ENCODE measurements at places on chromosomes 1 and 21. TPM values are rescaled to one million over a fixed set of nuclear protein-coding genes. Genes with fewer than 3 reads are reported as not detected.

The FAAH gene
- 19.7 TPM for total RNA-seq

The FAM78B gene
- 4.5 TPM for total RNA-seq

DNA sequence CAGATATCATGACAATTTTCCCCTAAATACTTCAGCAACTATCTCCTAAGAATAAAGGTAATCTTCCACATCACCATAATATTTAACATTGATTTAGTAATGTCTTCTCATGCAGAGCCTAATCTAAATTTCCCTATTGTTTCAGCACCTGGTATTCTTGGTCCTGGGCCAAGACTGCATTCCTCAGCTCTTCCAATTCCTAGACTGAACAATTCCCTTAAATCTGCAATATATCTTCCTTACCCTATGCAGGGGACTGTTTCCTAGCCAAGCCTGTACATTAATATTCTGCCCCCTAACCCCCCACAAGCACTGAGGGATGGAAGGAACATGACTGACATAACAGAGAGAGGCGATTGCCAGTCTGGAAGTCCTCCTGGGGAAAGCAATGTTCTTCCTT is 28.7 kb upstream of the DISP1 start:
- DNase-seq = peak; percentile 72

- DNase-seq = no peak
Observed at GRCh38 chr21:33157303-33157702, 72.4 kb upstream of the IFNAR2 start.

GRCh38 chr1:54014009-54014629 is 3.9 kb downstream of the LDLRAD1 start:
- DNase-seq = no peak

The CYP4X1 gene
- 26.2 TPM for total RNA-seq

DNA sequence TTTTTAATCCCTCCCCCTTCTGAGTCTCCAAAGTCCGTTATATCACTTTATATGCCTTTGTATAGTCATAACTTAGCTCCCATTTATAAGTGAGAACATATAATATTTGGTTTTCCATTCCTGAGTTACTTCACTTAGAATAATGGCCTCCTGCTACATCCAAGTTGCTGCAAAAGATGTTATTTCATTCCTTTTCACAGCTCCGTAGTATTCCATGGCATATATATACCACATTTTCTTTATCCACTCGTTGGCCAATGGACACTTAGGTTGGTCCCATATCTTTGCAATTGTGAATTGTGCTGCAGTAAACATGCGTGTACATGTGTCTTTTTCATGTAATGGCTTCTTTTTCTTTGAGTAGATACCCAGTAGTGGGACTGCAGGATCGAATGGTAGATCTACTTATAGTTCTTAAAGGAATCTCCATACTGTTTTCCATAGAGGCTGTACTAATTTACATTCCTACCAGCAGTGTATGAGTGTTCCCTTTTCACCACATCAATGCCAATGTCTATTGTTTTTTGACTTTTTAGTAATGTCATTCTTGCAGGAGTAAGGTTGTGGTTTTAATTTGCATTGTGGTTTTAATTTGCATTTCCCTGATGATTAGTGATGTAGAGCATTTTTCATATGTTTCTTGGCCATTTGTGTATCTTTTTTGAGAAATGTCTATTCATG is 12.3 kb downstream of the MAN1C1 start:
- DNase-seq = no peak

DNA sequence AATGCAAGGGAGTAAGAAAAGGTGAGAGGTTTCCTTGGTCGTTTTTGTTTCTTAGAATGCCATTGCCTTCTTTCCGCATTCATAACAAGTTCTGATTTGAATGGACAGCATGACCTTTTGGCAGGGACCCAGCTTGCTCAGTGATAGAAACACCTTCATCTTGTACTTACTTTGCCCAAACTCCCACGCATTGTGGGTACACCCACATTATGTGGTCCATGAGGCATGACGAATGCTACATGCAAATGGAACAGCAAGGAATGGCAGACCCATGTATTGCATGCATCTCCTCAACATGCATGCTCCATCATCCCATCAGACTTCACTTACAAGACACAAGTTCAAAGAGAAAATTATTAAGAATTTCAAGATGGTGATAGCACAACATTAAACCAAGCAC is 102.8 kb downstream of the CDC7 start:
- DNase-seq = no peak

The TFF2 gene
- total RNA-seq = not detected

DNA sequence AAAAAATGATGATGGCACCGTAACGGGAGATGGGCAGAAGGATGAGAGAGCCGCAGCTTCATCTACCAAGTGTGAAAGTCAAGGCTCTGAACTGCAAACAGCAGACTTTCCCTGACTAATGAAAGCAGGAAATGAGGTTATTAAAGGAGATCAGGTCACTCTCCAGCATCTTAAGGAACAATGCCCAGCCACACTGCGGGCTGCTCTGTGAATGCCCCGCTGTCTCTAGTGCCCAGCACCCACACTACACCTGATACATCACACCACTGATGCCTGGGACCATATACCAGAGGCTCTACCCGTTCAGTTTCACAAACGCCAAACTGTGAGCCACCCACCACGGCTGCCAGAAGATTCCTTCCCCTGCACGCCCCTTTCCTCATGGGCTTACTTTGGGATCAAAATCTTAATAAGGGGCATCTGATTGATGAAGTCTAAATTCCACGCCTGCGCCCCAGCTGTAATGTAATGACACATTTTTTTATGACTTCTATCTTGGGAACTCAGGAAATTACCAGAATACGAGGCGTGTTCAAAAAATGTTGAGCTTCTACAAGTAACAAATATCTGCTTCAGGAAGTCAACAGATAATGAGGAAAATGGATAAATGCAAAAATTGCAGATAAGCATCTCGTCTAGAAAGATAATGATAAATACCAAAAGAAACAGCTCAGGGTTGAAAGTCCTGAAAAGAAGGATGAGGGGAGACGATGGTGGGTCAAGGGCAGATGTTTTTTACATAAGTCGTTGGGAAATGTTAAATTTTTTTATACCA is 72.0 kb downstream of the MIS18A start:
- no peak for DNase-seq

GRCh38 chr1:202965422-202965821 is 1.6 kb downstream of the CYB5R1 start:
- DNase-seq = no peak

- DNase-seq = no peak
Observed at GRCh38 chr21:27257226-27257625, 290.3 kb upstream of the ADAMTS5 start.

The SLAMF9 gene
- total RNA-seq = not detected

DNA sequence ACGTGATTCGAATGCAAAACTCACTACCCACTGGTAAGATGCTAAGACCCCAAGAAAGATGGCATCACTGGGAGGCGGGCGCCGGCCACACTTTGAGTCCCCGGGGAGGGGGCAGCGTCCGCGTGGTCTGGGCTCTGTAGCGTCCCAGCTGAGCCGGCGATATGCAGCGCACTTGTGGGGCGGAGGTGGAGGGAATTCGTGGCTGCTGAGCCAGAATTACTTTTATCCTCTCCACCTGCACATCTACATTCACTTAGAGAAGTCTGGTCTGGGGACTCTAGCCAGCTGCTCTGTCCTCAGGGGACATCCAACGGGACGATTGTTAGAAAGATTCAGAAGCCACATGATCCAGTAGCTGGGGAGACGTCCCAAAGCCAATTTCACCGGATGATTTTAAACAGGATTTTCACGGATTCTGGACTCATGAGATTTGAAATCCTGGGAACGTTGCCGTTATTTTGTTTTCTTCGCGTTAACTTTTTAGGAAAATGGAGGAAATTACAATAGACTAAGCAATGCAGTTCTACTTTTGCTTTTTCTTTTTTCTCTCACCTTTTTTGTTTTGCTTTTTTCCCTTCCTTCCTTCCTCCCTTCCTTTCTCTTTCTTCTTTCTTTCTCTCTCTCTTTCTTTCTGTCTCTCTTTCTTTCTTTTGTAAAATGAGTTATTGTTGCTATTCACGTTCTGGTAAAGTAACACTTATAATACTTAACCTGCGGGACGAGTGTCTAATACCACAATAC is 1.3 kb downstream of the JAM2 start:
- peak; percentile 87 for DNase-seq

The NEK7 gene
- 95.1 TPM for total RNA-seq

DNA sequence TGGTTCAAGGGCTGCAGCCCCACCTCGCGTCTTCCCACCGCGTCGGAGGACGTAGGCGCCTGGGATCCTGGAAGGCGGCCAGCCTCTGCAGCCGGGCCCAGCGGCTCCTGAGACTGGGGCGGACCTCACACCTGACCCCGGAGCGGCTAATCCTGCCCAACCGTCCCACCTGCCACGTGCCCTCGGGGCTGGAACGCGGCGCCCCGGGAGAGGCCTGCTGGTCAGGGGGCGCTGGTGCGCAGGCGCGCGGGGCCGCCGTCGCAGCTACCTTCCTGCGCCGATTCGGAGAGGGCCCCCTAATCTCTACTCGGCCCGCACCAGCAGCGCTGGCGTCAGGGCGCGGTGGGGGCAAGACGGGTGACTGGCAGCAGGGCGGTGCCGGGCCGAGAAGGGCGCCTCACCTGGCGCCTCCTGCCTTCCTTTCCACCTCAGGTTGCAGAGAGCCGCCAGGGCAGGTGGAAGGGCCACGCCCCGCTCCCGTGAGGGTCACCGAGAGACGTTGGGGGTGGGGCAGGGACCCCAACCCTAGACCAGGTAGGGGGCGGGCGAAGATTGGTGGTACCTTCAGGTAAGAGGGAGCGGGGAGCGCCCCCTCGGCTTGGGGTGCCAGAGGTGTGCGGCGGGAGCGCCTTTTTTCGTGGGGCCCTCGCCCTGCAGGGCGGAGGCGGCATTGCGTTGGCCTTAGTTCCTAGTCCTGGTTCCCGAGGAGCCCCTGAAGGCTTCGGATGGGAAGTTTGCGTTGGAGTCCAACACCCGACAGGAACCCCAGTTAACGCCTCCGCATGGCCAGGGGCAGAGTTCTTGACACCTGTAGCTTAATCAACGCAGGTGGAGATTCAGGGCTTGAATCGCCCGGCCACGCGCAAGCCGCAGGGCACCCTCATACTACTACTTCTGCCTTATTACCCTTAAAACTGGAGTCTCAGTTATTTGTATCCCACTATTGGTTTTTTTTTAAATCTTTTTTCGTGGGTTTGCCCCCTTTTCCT is at the start of gene TDRD5:
Gene TDRD5, plus strand, starts transcription at position 241 of the 989 bp plus-strand sequence. CDS start 784 bp downstream, outside the sequence.
- peak; percentile 51 for DNase-seq

The CA6 gene
- total RNA-seq = not detected

The ZNF697 gene
- total RNA-seq = 15.5 TPM

DNA sequence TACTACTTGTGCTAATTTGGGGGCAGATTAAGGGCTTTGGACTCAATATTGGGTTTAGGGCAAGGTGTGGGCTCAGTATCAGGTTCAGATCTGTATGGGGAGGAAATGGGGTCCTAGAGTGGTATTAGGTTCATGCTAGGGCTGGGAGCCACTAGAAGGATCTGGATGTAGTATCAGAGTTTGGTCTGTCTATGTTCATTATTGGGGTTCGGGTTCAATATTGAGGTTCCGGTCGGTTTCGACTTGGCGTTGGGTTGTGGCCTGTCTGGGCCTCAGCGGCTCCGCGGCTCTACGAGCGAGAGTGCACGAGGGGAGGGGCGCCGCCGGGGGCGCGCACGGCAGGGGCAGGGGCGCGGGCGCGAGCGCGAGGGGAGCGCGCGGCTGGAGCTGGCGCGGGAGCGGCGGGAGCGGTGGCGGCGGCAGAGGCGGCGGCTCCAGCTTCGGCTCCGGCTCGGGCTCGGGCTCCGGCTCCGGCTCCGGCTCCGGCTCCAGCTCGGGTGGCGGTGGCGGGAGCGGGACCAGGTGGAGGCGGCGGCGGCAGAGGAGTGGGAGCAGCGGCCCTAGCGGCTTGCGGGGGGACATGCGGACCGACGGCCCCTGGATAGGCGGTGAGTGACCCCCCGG is at the start of gene PTPRF:
Gene PTPRF, plus strand, starts transcription at position 401 of the 624 bp plus-strand sequence. CDS start 14,193 bp downstream, outside the sequence.
- peak; percentile 64 for DNase-seq

DNA sequence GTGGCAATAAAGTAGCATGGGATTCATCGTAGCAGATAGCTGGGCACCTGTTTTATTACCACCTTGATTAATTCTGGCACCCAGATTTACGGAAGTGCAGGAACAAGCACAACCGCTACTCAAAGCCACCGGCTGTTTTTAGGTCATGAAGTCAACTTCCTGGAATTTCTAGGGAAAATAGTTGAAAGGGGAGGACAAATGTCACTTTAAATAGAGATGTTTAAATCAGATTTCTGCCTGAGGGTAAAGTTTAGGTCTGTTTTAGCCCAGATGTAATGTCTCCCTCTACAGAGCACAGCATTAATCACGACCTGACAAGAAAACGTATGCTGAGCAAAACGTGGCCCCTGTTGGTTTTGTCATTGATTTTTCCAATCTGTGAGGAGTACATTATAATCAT is 8.0 kb downstream of the ADGRL2 start:
- no peak for DNase-seq

GRCh38 chr1:100543640-100544039 is 5.7 kb downstream of the GPR88 start:
- no peak for DNase-seq

The C8B gene
- total RNA-seq = not detected

GRCh38 chr1:192575499-192576189 is at the start of gene RGS1:
Gene RGS1 (plus strand): TSS chr1:192575773. CDS start chr1:192575793, 20 bp downstream.
- no peak for DNase-seq

The SDC3 gene
- total RNA-seq = 99.3 TPM

The PTGFRN gene
- 64.4 TPM for total RNA-seq

- no peak for DNase-seq
Observed at GRCh38 chr1:204284929-204285328, 71.1 kb upstream of the GOLT1A start.

GRCh38 chr21:21101911-21102310 is 103.7 kb downstream of the NCAM2 start:
- DNase-seq = peak; percentile 50

DNA sequence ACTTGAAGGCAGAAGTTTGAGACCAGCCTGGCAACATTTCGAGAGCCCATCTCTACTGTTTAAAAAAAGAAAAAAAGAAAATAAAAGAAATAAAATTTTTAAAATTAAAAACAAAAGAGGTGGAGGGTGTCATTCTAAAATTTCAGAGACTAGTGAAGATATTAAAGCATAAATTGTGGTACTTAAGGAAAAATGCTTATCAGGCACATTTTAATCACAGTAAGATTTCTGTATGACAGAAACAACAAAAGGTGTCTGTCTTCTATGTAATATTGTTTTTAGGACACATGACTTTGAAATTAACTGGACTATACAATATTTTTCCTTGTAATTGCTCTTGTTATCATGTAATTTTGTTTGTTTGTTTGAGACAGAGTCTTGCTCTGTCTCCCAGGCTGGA is 4.6 kb downstream of the WASF2 start:
- DNase-seq = no peak

The OLFML2B gene
- 17.3 TPM for total RNA-seq

The TCEANC2 gene
- total RNA-seq = 9.3 TPM

DNA sequence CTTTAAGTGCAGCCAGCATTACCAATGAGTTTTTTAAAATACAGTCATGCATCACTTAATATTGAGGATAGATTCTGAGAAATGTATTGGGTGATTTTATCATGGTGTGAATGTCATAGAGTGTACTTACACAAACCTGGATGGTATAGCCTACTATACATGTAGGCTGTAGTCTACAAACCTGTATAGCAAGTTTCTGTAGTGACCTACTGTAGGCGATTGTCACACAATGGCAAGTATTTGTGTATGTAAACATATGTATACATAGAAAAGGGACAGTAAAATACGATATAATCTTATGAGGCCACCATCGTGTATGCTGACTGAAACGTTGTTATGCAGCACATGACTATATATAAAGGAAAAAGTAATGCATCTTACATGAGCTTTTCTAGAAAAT is 48.2 kb downstream of the RPE65 start:
- DNase-seq = no peak

The CLCA2 gene
- total RNA-seq = 0.06 TPM

GRCh38 chr1:27555700-27556424 is 48.1 kb downstream of the AHDC1 start:
- DNase-seq = no peak
